ENCODE measurements at places on chromosomes 4 and X.

GRCh38 chr4:41446391-41446790 lies 91.6 kb upstream of the LIMCH1 start:
- DNase-seq, result no peak

GRCh38 chr4:140284456-140284855 lies 89.0 kb upstream of the SCOC start:
- no peak for DNase-seq

DNA sequence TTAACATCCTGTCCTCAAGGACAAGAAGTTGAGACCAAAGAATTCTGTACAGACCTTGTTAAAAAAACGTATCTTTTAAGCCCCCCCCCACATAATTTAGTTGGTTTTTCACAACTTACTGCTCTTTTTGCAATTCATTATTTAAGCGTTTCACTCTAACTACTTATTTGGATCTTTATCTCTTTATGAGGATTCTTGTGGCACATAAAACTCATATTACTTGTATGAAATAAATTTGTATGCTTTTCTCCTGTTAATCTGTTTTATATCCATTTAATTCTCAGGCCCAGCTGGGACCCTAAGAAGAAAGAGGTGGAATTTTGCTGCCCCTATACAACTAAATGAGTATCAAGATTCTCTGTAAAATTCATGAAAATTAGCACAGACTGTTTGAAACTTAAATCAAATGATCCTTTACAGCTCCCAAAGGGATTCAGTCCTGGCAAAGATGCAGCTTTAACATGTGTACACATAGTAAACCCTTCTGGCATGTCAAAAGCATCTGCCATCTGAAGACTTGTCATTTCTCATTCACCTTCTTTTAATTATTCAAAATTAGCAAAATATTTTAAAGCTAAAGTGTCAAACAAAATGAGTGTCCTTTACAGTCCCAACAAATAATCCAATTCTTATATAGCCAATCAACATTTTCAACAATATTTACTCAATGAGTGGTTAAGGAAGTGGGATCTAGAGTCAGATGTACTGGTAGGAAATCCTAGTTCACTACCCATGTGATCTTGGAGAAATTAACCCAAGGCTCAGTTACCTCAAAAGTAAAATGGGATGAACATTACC lies 17.7 kb downstream of the ARAP2 start:
- DNase-seq, result no peak

DNA sequence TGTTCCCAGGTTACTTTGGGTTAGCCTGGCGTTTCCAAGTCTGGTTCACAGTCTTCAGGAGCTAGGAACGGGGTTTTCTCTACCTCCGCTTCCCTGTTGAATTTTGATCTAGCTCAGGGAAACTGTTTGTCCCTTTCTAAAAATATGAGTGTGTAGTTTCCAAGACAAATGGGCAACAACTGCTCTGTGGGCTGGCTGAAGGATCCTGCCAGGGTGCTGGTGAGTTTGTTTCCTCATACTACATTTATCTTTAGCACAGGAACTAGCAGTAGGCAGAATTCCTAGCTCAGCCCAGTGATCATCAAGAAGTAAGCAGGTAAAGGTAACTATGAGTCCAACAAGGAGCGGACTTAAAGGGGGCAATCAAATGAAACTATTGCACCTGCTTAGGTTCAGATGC lies 13.3 kb upstream of the FAM47E start:
- DNase-seq, result no peak

DNA sequence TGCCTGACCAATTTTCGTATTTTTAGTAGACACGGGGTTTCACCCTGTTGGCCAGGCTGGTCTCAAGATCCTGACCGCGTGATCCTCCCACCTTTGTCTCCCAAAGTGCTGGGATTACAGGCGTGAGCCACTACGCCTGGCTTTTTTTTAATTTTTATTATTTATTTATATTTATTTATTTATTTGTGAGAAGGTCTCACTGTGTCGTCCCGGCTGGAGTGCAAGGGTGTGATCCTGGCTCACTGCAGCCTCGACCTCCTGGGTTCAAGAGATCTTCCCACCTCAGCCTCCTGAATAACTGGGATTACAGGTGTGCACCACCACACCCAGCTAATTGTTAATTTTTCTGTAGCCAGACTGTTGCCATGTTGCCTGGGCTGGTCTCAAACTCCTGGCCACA lies 141.1 kb downstream of the CRLF2 start:
- DNase-seq, result no peak

GRCh38 chrX:143945171-143945570 lies 61.3 kb downstream of the UBE2NL start:
- no peak for DNase-seq

DNA sequence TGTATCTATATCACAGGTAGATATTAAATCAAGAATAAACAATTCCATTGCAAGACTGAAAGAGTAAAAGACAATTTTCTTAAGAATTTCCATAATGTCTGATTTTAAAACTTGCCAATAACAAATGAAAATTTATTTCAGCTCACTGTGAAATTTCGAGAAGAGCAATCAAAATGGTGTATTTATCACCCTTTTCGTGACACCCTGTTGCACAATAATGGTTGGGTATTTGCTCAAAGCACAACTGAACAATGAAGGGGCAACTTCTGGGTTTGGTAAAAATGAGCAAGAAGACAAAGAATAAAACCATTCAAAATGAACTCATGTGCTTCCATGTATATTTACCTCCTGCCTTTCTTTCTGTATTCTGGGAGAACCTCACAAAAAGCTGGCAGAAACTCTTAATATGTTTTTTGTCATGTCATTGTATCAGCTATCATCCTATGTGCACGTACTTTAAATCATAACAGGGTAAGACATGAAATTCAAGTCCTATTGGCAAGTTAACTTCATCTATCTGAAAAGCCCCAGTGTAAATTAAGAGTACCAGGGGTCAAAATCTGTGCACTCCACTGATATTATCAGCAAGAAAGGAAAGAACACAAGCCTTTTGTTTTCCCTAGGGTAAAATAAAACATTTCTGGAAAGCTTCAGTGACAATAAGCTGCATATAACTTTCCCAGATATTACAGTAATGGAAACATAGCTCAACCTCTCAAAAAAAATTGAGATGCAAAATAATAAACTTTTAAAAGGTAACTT lies 126.9 kb upstream of the CBR4 start:
- no peak for DNase-seq

DNA sequence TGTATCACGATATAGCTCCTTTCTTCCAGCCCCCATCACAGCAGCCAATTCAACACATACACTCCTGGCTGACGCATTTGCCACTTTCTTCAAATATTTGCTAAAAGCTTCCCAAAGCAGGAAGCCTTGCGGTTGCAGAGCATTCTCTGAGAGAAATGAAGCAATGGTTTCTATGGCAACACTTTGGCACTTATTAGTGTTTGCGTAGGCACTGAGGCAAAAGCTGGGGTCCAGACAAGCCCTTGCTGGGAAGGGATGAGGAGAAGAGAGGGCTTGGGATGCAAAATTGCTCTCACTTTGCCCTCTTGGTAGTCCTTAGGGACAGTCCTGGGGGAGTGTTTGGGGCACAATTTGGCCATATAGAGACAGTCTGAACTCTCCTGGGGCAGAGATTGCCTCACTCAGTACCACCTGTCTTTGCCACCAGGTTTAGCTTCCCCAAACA lies 55.0 kb upstream of the PAK3 start:
- peak; percentile 57 for DNase-seq
